M059J (cell line): ENCODE measurements at places on chromosomes 2 and 18. TPM values are rescaled to one million over a fixed set of nuclear protein-coding genes. Genes with fewer than 3 reads are reported as not detected.

GRCh38 chr2:13015532-13016320 lies 299.0 kb downstream of the TRIB2 start:
- DNase-seq = no peak

MSH6 gene
- 83.4 and 123 TPM in 2 replicates for total RNA-seq

DNA sequence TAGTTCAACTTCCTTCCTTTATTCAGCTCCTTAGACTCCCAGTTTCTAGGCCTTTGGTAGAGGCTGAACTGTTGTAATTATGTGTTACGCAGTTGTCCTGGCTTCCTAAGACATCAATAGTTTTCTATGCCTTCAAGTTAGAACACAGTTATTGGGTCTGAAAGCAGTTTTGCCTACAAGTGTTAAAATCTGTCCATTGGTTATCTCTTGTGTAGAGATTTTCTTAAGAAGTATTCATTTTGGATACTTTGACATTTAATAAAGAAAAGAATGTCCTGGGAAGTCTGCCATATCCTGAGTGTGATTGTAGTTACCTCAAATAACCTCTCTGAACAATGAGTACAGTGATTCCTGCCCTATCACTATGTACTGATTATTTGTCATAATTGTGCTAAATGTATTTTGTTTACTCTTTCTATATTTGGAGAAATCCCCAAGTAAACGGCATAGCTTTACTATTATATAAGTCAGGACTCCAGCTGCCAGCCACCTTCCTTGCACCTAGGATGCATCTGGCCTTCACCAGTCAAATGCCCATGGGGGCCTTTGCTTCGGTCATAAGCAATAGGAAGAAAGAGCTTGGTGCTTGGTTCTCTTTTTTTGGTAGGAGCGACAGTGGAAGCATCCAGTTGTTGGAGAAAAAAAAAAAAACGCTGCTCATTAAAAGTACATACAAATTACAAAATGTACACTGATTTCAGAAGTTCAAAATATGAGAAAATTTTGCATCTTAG lies 449.5 kb upstream of the PKDCC start:
- DNase-seq = no peak

DNA sequence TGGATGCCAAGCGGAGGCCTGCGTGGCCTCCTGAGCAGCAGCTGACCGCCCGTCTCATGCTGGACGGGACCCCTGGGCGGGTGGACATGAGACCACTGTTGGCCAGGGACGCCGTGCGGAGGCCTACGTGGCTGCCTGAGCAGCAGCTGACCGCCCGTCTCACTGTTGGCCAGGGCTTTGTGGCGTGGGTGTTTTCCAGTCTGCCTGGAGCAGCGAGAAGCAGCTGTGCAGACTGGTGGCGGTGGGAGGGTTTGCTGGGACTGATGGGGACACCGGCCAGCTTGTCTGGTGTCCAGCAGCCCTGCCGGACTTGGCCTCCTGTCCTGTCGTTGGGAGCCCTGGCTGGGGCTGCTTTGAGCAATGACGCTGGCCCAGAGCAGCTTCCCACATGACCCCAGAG lies 5.8 kb upstream of the D2HGDH start:
- DNase-seq = no peak

WNT6 gene
- 0.05 and 0.39 TPM in 2 replicates for total RNA-seq

GRCh38 chr2:80482276-80482675 lies 177.7 kb upstream of the LRRTM1 start:
- no peak for DNase-seq

- DNase-seq = no peak
These were observed 110.1 kb upstream of the SULT1C3 start for GRCh38 chr2:108129636-108130035.

ANKRD29 gene
- 8.3 and 10.6 TPM in 2 replicates for total RNA-seq
